ENCODE measurements at places on chromosomes 16 and 17. TPM values are rescaled to one million over a fixed set of nuclear protein-coding genes. Genes with fewer than 3 reads are reported as not detected.

DNA sequence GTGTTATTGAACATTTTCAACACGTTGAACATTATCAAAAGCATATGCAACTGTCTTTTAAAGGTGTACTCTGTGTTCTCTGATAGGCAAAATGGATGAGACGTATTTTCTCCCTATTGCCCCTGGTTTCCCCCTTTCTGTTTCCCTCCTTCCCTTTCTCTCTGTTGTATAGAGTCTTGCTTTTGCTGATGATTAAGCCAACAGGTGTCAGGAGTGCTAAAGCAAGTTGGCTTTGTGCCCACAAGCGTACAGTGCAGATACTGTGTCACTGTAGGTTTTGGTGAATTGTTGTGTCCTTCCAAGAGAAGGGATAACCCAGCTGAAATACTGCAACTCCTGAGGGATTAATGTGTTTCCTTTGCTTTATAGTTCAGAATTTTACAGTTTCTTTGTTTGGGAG, 74.4 kb downstream of the COX10 start:
- no peak for DNase-seq

Gene MED13
- 86.2 TPM for total RNA-seq

Gene SLFN12
- 15.5 TPM for total RNA-seq

DNA sequence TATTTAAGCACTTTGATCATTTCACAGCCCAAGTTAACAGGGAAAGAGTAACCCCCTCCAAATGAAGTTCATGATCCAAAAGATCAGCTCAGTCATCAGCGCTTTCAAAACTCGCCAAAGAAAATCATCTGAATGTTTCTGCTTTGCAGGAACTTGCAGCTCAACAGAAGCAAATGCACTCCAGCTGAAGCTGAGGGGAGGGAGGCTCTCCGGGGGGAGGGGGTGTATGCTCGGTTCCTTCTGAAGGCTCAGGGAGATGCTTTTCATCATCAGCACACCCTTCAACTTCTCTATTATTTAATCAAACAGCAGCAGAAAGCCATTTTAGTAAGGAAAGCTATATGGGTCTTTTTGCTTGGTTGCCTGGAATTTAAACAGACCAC, 24.4 kb upstream of the ERN1 start:
- DNase-seq: no peak

GRCh38 chr16:49455181-49455990, 81.8 kb downstream of the C16orf78 start:
- DNase-seq: no peak

Data from ureter (tissue), 1 donor.